Choroid plexus epithelial cell (primary cell): ENCODE measurements at places on chromosomes 12 and 14.
A peak's percentile ranks its signal among the peaks of the same experiment; 100 is the strongest.

DNA sequence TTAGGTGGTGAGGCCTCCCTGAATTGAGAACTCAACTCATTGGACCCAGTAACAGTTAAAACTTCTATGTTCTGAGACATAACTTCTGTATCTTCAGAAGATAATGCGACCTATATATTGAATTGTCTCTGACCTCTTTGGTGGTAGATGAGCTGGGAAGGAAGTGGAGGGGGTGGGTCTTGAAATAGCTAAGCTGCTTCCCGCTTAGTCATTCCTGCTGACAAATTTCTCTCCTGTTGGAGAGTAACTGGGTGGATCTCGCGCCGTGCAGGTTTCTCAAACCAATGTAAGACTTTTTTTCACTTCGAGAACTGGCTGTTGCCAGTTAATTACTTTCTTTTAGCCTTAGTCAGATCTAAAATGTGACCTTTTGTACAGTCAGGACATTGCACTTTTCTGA, 100.8 kb downstream of the PPHLN1 start:
- peak; percentile 88 for DNase-seq

DNA sequence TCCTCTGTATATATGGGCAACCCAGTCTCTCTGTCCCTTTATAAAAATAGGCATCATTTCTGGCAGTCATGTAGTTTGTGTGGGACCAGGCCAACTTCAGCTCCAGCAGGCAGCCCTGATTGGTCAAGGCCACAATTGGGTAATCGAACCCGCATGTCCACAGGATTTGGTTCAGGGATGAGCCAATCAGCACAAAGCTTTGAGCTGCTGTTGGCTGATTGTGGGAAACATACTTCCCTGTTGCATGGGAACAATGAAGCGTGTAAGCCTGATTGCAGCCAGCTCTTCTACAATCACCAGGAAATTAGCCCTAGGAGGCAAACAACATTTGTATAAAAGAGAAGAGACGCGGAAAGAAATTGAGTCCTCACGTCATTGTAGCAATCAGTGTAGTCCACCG, 328.6 kb downstream of the PCNX1 start:
- no peak for DNase-seq

DNA sequence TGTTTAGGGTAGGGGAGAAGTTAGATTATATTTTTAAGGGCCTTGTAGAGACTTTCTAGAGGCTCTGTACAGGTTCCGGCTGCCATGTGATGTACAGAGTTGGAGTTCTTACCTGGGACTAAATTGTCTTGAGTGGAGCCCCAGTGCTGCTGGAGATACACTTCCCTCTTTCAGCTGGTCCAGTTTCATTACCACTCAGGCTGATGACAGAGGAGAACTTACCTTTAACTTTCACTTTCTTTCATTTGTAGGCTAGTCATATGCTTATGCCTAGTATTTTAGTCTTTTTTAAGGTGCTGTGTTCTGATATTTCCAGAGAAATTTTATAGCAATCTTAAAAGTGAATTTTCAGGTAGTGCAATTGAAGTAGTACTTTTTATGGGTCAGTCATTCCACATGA, 117.3 kb downstream of the ERC1 start:
- DNase-seq, result no peak

DNA sequence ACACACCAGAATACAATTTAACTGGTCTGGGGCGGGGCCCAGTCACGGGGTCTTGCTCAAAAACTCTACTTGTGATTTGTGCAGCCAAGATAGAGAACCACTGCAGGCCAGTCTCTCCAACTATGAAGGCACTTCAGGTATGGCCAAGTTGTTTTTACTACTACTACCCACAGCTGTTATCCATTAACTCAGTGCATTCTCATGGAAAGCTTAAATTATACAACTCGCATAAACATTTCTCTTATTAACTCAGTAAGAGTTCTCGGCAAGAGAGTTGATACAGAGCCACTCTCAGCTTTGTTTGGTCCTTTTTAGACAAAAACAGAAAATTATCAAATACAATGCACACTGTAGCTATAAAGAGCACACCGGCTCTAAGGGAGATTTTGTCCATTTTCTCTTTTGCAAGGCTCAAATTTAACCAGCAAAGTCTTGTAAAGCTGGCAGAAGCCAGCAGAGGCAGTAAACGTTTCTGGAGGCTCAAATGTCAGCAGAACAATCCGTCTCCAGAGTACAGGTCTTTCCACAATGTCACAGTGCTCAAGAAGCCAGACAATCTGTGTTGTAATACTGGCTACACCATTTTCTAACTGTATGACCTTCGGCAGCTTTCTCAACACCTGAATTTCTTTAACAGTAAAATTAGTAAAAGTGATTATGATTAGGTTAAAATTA, 85.9 kb downstream of the PTGER2 start:
- DNase-seq, result peak; percentile 70

DNA sequence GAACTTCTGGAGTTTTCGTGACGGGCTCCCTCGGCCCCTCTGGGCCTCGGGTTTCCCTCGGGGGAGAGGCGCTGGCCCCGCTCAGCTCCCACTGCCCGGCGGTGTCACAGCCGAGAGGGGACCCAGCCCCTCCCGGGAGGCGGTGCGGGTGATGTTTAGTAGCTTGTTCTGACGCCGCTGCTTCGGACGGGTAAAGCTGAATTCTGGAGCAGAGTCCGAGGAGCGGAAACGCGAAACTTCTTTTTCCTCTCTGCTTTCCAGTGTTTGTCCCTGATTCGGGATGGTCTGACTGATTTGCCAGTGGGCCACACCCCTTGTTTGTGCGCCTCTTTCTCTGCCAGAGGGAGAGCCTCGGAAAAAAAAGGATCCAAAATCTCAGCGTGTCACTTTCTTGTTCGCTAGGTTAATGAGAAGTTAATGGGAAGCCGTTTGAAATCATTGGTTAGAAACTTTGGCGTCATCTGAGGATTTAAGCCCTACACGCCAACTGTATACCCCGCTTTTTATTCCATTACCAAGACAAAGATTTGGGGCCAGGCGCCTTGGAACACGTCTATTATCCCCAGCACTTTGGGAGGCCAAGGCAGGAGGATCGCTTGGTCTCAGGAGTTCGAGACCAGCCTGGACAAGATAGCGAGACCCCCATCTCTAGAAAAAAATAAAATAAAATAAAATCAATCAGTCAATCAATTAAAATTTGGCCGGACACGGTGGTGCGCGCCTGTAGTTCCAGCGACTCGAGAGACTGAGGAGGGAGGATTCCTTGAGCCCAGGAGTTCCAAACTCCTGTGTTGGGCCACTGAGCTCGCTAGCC, 756 bp downstream of the TULP3 start:
- DNase-seq, result peak; percentile 62
